ENCODE measurements at places on chromosomes 2 and 18.

- DNase-seq: peak; percentile 11
Observed at GRCh38 chr2:227884511-227884947, 13.1 kb downstream of the DAW1 start.

- DNase-seq: no peak
Observed at GRCh38 chr18:75714766-75715165, 287.3 kb upstream of the SMIM21 start.

DNA sequence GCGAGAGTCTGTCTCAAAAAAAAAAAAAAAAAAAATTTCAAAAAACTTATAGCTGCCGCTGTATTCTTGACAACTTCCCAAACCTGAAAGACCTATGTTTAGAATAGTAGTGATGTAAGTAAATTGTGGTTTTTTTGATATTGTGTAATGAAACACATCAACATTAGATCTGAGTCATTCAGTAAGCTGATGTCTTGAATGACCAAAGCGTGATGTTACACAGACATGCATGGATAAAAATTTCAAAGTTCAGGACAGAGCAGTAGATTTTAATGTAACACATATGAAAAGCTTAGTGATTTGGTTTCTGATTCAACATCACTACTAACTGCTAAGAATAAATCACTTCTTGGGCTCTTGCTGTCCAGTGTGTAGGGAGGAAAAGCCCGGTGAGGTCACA lies 69.3 kb upstream of the MEX3C start:
- DNase-seq: no peak

- no peak for DNase-seq
Observed at GRCh38 chr18:50189160-50189559, 5.8 kb downstream of the MYO5B start.

- DNase-seq: peak; percentile 30
Observed at GRCh38 chr2:218397820-218398436, 1.7 kb upstream of the CTDSP1 start.

GRCh38 chr2:64311948-64312621 lies 141.9 kb upstream of the LGALSL start:
- no peak for DNase-seq

DNA sequence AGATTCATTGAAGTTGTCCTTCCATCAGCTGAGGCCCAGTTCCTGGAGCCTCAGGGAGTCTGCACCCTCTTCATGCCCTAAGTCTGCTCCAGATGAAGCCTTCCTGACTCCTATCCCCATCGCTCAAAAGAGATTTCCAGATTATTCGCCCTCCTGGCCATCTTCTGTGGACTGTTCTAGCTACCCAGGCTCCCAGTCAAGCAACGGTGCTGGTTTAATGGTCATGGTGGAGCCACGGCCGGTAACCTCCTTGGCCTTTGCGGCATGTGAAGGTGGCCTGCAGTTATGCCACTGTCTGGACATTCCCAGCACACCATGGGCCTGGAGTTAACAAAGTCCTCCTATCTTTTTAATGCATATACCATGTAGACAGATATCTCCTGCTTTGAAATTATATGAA lies 140.1 kb upstream of the ASB18 start:
- no peak for DNase-seq

DNA sequence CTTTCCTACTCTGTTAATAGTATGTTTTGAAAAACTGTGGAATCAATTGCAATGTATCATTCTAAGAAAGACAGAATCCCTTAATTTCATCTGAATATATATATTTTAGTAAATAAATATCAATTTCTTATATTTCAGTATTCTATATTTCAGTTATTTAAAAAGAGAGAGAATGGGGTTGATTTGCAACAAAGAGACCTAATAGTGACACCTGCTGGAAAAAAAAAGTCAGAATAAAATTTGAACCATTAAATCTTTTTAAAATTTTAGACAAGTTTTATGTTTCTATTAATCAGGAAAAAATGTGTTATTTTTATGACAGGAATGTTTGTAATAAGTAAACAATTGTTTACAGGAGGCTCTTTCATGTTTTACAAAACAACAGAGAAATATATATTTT lies 20.7 kb upstream of the CCNT2 start:
- no peak for DNase-seq

- no peak for DNase-seq
Observed at GRCh38 chr2:68594041-68594440, 49.3 kb upstream of the PROKR1 start.

GRCh38 chr18:3256693-3257626 lies 5.0 kb upstream of the MYL12B start:
- no peak for DNase-seq

All from activated T-helper 1 cell treated with anti-CD3 and anti-CD28 coated beads, Interleukin-2, amount 50 U/mL, for 16 hours (primary cell).